ENCODE measurements at places on chromosomes 16 and 17.

DNA sequence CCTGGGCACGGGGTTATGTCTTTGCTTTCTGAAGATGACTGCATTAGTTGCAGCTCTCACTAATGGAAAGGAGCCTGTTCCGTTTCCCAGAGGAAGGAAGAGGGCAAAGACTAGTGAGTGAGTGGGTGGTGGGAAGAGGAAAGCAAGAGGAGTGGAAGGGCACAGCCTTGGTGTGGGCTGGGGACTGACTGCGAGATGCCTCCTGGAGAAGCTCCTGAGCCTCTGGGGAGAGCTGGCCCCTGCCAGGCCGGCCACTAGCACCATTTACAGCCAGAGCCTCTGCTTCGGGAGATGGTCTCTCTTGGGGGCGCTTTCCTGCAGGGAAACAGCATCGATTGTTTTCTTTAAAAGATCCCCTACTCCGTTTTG lies 825 bp upstream of the RHBDL3 start:
- DNase-seq = no peak

- DNase-seq = no peak
These were observed 366.0 kb upstream of the CCL2 start for GRCh38 chr17:33889040-33889439.

- no peak for DNase-seq
These were observed 301.2 kb downstream of the SEC14L1 start for GRCh38 chr17:77441940-77442339.

DNA sequence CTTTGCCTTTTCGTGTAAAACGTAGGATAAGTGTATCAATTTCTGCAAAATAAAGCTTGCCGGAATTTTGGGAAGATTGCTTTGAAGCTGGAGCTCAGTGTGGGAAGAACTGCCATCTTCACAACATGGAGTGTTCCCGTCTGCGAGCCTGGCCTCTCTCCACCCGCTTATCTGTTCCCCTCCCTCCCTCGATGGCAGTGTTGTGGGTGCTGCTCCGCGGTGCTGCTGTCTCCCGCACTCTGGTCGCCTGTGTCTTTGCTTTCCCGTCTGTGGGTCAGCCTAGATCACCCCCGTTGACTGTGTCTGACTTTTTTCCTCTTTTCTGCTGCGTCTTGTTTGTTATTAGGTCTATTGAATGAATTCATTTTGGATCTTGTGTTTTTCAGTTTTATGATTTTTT lies 17.0 kb downstream of the ACSF3 start:
- DNase-seq = no peak

DNA sequence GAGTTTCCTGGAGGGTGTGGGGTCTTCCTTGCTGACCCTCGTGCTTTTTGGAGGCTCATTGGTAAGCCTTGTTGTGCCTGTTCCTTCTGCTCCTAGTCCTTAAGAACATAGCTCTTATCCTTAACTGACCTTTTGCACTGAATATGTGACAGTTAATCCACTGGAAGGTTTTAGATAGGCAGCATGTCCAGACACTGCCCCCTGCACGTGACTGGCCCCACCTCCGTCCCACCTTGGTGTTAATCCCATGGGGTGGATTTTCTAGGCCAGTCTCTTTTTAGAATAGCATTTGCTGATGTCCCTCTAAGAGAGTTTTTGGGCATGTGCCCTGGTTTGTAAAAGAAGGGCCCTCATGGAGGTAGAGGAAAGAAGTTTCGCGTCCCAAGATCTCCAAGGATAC lies 58.3 kb downstream of the RBFOX1 start:
- no peak for DNase-seq

GRCh38 chr17:26962255-26963162 lies 331.4 kb upstream of the WSB1 start:
- DNase-seq = no peak

Data from GOT3 (cell line).